ENCODE measurements at places on chromosomes 5 and 9. TPM values are rescaled to one million over a fixed set of nuclear protein-coding genes. Genes with fewer than 3 reads are reported as not detected.

The AK8 gene
- total RNA-seq: 0.44 TPM

The OR13J1 gene
- not detected for total RNA-seq

The PTPN3 gene
- total RNA-seq: 1.6 TPM

The CENPP gene
- total RNA-seq: 5.7 TPM

The KCNV2 gene
- total RNA-seq: not detected

The ENTPD8 gene
- 1.0 TPM for total RNA-seq

Measured in glutamatergic neuron (in vitro differentiated cells).